ENCODE measurements at places on chromosomes 12 and 14. TPM values are rescaled to one million over a fixed set of nuclear protein-coding genes. Genes with fewer than 3 reads are reported as not detected.

DNA sequence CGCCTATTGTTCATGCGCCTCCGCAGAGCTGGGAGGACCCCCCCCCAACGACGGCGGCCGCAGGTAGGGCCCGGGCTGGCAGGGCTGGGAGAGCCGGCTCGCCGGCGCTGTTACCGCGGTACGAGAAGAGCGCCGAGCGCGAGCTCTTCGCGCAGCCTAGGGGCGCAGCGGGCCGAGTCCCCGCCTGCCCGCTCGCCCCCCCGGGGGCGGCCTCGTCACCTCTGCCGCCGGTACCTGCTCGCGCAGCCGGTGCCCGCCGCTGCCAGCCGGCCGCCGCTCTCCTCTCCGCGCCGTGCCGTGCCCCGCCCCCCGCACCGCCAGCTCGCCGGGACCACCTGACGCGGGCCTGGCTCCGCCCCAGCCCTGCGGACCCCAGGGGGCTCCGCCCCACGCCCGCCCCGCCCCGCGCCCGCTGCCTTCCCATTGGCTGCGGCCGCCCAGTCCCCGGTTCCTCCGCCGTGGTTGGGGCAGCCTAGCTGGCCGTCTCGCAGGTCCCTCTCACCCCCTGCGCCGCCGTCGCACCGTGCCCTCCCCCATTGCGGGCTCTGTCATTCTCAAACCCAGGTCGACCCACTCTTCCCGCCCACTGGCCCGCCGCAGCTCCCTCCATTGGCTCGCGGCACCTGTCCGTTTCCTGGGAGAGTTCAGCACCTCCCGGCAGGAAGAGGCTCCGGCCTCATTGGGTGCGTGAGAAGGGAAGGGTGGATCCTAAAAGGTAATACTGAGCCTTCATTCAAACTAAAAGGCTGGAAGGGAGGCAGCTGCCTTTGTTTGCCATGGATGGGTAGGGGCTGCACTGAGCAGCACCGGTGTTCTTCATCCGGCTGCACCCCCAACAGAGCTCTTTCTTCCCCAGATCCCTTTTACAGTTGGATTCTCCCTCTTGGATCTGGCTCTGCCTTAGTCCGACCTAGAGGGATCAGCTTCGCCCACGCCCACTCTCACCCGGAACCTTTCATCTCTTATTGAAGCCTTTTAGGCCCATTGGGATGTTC is at the start of gene MAP3K9:
TSS of gene MAP3K9 (minus strand) at position 289 of the 995 bp plus-strand sequence. CDS start 342 bp downstream, outside the sequence.
- peak; percentile 100 for DNase-seq

DNA sequence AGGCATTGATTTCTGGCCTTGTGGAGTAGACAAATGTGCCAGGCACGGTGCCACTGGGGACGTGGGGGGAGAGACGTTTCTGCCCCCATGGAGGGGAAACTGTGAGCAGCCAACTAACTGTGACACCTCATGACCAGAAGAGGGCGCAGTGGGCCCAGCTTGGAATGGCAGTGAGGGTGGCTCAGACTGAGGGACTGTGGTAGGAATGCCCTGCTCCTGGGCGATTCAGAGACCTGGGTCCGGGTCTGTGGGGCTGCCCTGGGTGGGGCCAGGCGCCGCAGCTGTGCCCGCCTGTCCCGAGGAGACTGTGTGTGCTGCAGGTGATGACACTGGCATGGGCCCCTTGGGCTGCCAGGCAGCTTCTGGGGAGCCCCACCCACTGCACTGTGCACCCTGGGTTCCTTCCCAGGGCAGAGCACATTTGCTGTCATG is 60.6 kb downstream of the SLC25A47 start:
- DNase-seq, result no peak

GRCh38 chr12:110252716-110253115 is 28.3 kb upstream of the ATP2A2 start:
- no peak for DNase-seq

DNA sequence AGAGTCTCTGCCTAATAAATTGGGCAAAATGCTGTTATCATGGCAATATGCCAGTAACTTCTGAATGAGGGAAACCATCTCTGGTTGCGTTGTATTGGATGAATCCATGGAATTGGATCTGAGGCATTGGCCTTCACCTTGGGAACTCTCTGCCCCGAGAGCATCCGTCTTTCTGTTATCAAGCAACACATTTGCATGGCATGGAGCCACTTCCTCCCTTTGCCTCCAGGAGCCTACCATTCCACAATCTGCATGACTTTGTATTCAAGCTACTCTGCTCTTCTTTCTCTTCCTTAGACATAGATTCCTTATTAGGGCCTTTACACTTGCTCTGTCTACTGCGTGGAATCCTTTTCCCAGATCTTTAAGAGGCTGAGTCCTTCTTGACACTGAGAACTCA is 57.2 kb downstream of the RIC8B start:
- no peak for DNase-seq

GRCh38 chr14:71319666-71320065 is 412.4 kb downstream of the PCNX1 start:
- no peak for DNase-seq

- DNase-seq, result no peak
These were observed 28.8 kb downstream of the SERPINA3 start for GRCh38 chr14:94640721-94641631.

DNA sequence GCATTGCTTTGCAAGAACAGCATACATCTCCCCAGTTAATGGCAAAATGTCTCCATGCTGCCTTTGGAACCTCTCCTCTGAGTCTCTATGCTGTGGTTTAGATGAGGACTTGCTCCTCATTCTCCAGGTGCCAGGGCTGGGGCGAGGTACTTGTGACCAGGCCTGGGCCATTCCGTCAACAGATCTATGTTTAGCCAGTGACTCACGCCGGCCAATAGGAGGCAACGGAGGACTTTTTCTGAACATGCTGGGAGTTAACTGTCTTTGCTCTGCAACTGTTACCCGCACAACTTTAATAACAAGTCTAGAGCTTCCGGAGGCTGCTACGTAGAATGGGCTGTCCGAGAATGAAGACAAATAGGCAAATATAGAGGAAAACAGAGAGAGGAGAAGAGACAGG is 214.2 kb downstream of the GLT1D1 start:
- no peak for DNase-seq

DNA sequence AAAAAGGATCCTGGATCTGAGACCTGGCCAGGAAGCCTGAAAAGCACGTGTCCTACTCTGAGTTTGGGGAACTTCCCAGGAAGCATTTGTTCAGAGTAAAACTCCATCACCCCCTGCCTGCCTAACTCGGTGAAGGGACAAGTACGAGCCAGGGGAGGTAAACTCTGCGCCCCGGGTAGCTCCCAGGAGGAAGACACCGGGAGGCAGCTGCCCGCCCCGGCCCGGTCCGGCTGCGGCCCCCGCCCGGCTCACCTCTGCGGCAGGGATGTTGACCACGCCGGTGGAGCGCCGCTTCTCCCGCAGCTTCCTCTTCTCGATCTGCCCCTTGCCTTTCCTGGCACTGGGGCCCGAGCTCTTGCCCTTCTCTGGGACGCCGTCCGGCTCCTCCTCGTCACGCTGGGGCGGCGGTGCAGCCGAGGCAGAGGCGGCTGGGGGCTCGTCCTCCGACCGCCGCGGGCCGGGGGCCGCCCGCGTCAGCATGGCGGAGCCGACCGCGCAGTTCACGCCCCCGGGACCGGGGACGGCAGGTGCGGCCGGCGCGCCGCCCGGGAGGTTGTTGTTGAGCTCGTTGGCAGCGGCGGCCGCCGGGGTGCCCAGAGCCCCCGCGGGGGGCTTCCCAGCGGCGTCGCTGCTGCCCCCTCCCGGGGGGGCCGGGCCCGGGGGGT is 1.2 kb downstream of the PAWR start:
- peak; percentile 31 for DNase-seq

DNA sequence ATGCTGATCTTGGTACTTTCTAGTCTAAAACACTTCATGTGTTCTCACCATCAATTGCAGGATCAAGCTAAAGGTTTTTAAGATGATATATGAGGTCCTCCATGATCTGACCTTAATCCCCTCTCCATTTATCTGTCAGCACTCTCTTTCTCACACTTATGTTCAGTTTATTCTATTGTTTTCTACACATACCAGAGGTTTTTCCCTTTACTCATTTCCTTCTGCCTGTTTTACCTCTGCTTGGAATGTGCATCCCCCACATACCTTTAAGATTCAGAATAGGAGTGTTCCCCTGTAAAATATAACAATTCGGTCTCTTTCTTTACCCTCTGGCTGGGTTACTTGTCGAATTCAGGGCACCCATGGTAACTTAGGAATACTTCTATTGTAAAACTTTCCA is 219.1 kb upstream of the PKP2 start:
- DNase-seq, result no peak

GRCh38 chr12:113098441-113099028 is 37.0 kb downstream of the RASAL1 start:
- DNase-seq, result peak; percentile 93

- DNase-seq, result no peak
These were observed 50.7 kb upstream of the ADAMTS20 start for GRCh38 chr12:43602738-43603137.

DNA sequence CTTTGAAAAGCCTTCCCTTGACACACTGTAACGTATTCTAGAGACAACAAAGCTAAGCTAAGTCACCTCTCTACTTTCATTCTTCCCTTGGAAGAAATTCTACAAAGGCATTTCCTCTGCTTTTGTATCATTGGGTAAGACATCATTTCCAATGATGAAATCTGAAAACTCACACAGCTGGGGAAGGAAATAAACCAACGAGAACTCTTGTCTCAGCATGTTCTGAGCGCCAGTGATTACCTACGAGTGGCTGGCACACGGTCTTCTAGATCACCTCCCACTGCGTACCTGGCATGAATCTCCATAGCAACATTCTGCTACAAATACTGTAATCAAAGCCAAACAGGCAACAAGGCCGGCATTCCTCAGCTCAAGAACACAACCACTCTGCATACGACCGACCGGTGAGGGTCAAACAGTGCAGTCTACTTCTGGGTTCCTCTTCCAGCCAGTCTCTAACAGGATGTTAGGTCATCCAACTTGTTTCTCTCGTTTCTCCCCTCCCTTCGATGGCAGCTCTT is 7.6 kb downstream of the VPS37B start:
- peak; percentile 86 for DNase-seq

GRCh38 chr14:83300476-83301064 is 1766.9 kb upstream of the SEL1L start:
- DNase-seq, result no peak

DNA sequence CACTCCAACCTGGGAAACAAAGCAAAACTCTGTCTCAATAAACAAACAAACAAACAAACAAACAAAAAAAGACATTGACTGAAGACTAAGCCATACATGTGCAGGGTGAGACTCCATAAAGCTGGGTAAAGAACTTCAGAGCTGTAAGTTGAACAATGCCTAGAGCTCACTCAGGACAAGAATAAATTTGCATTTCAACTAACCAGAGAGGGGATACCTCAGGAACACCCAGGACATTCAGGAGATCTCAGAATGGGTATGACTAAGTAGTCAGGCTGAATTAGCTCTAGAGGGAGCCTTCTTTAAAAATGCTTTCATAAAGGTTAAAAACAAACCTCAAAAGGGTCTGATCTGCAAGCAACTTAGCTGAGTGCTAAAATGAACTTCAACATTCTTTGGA is 267.7 kb upstream of the DIO3 start:
- DNase-seq, result no peak

DNA sequence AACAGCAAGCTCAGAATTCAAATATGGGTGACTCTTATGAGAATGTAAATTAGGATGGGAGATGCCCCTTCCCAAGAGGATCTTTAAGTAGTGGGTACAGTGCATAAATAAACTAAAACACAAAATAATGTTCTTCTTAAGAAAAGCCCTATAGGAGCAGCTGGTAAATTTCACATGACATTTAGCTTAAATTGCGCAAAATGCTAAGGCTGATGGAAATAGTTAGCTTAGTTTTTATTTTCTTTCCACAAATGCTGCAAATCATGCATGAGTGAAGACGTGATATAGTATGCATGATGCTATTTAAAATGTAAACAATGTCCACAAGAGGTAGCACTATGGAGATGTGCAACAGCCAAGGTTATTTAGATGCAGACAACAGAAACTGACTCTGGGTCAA is 328.1 kb downstream of the ATP23 start:
- DNase-seq, result no peak

DNA sequence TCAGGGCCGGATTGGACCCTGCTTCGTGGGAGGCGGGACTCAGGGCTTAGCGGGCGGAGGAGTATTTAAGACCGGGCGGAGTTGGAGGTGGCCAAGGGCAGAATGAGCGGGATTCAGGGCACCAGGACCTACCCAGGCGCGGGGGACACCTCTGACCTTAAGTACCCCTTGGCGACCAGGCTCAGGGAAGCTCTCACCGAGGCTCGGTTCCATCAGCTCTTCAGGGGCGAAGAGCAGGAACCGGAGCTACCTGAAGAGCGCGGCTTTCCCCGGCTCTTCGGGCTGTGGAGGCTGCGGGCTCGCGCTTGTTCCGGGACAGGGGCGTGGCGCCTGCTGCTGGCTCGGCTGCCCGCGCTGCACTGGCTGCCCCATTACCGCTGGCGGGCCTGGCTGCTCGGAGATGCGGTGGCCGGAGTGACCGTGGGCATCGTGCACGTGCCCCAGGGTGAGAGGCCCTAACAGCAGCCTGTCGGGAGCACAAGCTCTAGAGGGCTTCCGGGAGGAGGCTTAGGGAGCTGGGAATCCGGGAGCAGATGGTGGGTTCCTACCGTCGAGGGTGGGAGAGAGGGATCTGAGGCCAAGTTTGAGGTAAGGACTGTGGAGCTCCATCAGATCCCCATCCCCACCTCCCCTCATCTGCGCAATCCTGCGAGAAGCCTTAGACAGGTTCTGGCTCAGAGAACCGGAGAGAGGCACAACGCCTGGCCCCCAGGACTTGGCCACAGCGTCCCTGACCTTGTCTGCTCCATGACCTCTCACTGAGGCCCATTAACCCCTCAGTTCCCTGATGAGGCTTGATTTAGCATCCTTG is 8.4 kb downstream of the ARHGEF25 start:
- DNase-seq, result no peak

ERP27 gene
- 33.4 TPM for total RNA-seq

KRT81 gene
- total RNA-seq, result 2.5 TPM

PMCH gene
- total RNA-seq, result not detected

Measured in PC-9 (cell line).